Fibroblast of villous mesenchyme (primary cell): ENCODE measurements at places on chromosomes 6 and 20. TPM values are rescaled to one million over a fixed set of nuclear protein-coding genes. Genes with fewer than 3 reads are reported as not detected.

- DNase-seq = no peak
Observed at GRCh38 chr6:163954088-163954775, 539.7 kb downstream of the QKI start.

GRCh38 chr20:45964006-45964400, 8.0 kb downstream of the ZNF335 start:
- no peak for DNase-seq

DNA sequence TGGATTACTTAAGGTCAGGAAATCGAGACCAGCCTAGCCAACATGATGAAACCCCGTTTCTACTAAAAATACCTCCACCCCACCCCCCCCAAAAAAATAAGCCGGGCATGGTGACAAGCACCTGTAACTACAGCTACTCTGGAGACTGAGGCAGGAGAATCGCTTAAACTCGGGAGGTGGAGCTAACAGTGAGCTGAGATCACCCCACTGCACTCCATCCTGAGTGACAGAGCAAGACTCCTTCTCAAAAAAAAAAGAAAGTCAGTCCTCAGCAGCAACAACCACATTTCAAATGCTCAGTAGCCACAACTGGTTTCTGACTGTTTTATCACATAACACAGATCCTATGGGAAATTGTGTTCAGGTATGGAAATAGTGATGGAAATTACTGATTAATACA, 135.3 kb downstream of the HFE start:
- no peak for DNase-seq

DNA sequence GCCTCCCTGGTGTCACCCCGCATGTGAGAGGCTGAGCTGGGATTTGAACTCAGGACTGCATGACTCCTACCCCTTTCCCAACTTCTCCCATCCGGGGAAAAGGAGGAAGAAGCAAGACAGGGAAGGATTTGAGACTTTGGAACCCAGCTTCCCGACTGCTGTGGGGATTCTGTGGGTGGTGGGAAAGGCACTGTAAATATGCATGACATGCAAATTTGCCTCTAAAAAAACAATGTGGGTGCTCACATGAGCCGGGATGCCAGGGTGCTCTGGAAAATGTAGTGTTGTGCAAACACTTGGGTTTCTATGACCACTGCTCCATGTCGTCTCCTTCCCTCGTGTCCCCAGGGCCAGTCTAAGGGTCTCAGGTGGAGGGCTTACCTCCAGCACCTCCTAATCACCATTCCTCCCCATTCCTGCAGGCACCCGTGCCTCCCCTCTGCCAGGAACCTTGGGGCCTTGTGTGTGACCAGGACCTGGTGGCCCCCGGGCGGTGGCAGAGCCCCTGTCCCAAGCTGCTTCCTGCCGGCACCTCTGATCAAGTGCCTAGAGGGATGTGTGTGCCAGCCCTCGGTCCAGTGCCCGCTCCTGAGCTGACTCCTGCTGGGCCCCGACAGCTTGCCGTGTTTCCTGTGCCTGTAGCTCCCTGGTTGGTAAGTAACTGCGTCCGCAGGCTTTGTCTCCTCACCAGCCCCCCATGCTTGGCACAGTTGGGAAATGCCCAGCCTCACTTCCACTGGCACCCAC, 60.7 kb downstream of the DLGAP4 start:
- no peak for DNase-seq

- no peak for DNase-seq
Observed at GRCh38 chr20:32010101-32010500, at the start of gene CCM2L. CCM2L (plus strand) TSS chr20:32010438; CDS start chr20:32010455, 17 bp downstream.

DNA sequence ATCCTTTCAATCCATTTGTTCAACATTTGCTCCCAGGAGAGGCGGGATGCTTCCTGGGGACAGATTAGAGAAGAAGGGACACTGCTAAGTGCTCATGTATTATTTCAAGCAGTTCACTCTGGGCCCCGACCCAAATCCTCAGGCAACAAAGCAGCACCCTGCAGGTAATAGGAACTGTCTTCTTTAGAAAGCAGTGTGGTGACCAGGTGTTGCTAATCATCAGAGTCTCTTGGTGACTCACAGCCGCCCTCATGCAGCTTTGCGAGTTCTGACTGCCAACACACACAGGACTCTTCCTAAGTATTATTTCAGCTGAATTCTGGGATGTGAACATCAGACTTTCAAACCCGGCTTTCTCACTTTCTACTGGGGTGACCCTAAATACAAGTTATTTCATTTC, 356.4 kb downstream of the PRKN start:
- DNase-seq = no peak

The NKX2-4 gene
- total RNA-seq = not detected in 2 replicates

The CST11 gene
- total RNA-seq = not detected in 2 replicates

The HLA-DPA1 gene
- 0.43 and 0.97 TPM in 2 replicates for total RNA-seq

The DUSP15 gene
- total RNA-seq = 0.32 TPM in 1 of 2 replicates, not detected in the other

The CTAGE9 gene
- total RNA-seq = not detected in 2 replicates

The LY6G5B gene
- total RNA-seq = 3.2 and 3.9 TPM in 2 replicates
